ENCODE measurements at places on chromosomes 3 and 15. TPM values are rescaled to one million over a fixed set of nuclear protein-coding genes. Genes with fewer than 3 reads are reported as not detected.

DNA sequence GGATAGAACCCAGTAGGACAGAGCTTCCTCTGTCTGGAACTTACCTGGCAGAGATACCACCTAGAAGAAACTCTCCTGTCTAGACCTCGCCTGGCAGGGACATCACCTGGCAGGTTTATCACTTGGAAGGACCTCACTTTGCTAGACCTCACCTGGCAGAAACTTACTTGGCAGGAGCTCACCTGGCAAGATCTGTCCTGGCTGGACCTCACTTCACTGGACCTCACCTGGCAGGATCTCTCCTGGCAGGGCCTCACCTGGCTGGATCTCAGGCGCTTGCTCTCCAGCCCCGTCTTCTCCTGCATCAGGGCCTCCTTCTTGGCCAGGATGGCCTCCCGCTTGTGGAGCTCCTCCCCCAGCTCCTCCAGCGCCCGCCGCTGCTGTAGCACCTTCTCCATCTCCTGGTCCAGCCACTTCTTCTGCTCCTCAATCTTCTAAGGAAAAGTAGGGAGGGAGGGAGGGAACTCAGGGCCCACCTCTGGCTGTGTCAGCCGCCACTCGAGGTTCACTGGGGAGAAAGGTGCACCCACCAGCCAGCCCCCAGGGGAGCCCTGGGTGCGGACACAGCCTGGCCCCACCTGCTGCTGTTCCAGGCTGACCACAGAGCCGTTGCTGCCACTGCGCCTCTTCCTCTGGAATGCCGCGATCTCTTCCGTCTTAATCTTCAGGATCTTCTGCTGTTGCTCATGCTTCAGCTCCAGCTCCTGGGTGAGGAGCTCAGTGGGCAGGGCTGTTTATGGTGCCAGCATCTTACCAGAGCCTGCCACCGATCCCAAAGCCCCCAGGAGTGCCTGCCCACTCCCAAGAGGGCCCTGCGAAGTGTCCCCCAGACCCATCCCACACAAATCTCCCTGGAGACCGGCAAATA is 22.5 kb downstream of the KIF7 start:
- no peak for DNase-seq

- peak; percentile 85 for DNase-seq
Measured at GRCh38 chr3:114213627-114214541, 23.5 kb downstream of the ZNF80 start.

DNA sequence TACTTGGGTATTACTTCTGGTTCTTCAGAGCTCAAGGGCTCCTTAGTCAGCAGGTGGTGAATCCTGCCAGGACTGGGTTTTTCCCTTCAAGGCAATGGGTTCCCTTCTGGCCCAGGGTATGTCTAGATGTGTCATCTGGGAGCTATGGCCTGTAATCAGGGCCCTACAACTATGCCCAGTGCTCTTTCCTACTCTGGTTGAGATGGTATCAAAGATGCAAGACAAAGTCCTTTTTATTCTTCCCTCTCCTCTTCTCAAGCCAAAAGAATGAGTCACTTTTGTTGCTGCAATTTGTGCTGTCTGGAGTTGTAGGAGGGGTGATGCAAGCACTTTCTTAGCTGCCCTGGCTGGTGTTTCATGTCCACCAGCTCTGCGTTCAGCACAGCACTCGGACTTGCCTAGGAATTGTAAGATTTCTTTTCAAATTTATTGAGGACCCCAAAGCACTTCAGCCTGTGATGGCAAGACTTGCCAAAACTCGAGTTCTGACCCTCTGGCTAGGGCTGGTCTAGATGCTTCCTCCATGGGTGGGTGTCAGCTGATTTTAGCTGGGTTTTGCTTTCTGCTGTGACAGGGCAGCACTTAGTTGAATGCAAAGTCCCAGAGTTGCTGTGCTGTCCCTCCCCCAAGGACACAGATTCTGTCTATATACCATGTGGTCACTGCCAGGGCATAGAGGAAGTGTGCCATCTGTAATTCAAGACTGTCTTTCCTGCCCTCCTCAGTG is 129.2 kb upstream of the CBLB start:
- peak; percentile 73 for DNase-seq

- DNase-seq, result peak; percentile 64
Measured at GRCh38 chr15:41904541-41905005, 10.7 kb upstream of the SPTBN5 start.

- DNase-seq, result no peak
Measured at GRCh38 chr3:105352976-105353375, 13.7 kb upstream of the ALCAM start.

GRCh38 chr3:112739252-112739965 is 98.5 kb upstream of the CCDC80 start:
- DNase-seq, result no peak

GRCh38 chr3:187841560-187841959 is 96.3 kb upstream of the BCL6 start:
- peak; percentile 43 for DNase-seq

DNA sequence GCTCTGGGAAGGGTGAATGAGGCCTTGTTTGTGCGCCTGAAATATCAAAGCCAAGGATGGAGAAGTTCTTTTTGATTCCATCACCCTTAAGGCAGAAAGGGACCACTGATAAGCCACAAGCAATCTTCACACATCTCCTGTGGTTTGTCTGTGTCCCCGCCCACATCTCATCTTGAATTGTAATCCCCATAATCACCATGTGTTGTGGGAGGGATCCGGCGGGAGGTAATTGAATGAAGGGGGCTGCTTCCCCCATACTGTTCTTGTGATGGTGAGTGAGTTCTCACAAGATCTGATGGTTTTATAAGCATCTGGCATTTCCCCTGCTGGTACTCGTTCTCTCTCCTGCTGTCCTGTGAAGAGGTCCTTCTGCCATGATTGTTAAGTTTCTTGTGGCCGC is 329.6 kb upstream of the RGMA start:
- DNase-seq, result no peak

GRCh38 chr3:13525827-13526625 is 22.9 kb upstream of the FBLN2 start:
- no peak for DNase-seq

- peak; percentile 4 for DNase-seq
Measured at GRCh38 chr3:8416965-8417364, 84.7 kb upstream of the LMCD1 start.

DNA sequence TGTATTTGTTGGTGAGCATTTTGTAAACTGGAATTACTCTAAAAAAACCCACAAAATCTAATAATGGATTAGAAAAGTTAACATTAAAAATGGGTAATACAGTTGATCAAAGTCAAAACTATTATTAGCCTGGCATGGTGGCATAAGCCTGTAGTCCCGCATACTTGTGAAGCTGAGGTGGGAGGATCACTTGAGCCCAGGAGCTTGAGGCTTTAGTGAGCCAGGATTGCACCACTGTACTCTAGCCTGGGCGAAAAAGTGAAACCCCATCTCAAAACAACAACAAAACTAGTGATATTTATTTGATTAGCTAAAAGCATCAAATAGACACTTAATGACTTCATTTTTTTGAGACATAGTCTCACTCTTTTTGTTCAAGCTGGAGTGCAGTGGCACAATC is 3.6 kb downstream of the SNX1 start:
- DNase-seq, result no peak

GRCh38 chr3:173920386-173920785 is 522.8 kb downstream of the NLGN1 start:
- DNase-seq, result peak; percentile 26

- DNase-seq, result no peak
Measured at GRCh38 chr15:47620960-47621681, 96.2 kb upstream of the SEMA6D start.

The SLC51B gene
- not detected for total RNA-seq

The KNG1 gene
- total RNA-seq, result not detected

The TTLL13 gene
- total RNA-seq, result 0.06 TPM

The RAD51 gene
- 17.9 TPM for total RNA-seq

The RETNLB gene
- not detected for total RNA-seq

The ST8SIA2 gene
- 6.4 TPM for total RNA-seq

The SLC6A1 gene
- total RNA-seq, result not detected

The MORC1 gene
- total RNA-seq, result not detected

All from Daoy (cell line).